H4 (cell line): ENCODE measurements at places on chromosomes 3 and 15. TPM values are rescaled to one million over a fixed set of nuclear protein-coding genes. Genes with fewer than 3 reads are reported as not detected.

DNA sequence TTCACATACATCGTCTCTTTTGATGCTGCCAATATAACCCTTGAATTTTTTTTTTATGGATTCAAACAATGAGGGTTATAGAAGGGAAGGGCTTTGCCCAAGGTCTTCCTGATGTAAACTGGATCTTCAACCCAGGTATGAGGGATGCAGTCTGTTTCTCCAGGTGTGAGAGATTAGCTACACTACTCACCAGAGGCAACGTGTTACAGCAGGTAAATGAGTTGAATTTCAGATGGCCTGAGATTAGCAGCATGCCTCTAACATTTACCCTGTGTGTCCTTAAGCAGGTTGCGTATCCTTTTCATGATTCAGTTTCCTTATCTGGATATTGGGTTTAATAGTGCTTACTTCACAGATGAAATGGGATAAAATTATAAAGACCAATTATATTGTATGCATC, 1.9 kb downstream of the RTP4 start:
- DNase-seq, result no peak

DNA sequence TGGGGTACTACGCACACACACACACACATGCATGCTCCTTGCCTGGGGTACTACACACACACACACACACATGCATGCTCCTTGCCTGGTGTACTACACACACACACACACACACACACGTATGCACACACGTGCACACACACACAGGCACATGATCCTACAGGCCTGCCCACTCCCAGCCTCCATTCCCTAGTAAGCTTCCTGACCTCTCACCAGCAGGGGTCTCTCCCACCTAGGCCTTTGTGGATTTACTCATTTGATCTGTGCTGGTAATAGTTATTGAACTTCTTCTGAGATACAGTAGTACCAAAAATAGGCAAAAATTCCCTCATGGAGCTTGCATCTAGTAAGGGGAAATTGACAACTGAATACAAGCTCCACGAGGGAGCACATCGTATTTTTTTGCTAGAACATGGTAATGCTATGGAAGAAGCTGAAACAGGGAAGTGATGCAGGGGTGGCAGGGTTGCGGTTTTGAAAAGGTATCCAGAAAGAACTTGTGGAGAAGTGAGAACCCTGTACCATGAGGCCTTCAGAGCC, 19.1 kb downstream of the TTC21A start:
- no peak for DNase-seq

- DNase-seq, result no peak
These were observed 172.0 kb upstream of the HES1 start for GRCh38 chr3:193963808-193964516.

DNA sequence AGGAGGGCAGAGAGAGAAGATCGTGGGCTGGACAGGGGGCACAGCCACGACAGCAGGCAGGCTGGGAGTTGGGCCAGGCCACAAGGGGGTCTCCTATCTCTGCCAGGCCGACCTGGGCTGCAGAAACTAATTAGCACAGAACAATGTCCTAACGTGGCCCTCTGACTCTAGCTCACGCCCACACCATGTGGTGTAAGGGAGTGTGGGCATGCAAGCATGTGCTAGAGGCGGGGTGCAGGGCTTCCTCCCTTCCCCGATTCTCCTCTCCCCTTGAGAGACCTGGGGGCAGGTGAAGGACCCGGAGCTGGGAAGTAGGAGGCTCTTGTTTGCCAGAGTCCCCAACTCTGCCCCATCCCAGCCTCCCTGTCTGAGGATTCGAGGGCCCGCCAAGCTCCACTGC, 65.5 kb downstream of the LINGO1 start:
- DNase-seq, result no peak

- DNase-seq, result no peak
These were observed 61.4 kb upstream of the LEKR1 start for GRCh38 chr3:156764751-156765150.

- no peak for DNase-seq
These were observed 1340.1 kb upstream of the EPHA6 start for GRCh38 chr3:95474338-95474737.

- no peak for DNase-seq
These were observed 318.9 kb upstream of the COL8A1 start for GRCh38 chr3:99319450-99319849.

The CCR9 gene
- not detected in 2 replicates for total RNA-seq

DNA sequence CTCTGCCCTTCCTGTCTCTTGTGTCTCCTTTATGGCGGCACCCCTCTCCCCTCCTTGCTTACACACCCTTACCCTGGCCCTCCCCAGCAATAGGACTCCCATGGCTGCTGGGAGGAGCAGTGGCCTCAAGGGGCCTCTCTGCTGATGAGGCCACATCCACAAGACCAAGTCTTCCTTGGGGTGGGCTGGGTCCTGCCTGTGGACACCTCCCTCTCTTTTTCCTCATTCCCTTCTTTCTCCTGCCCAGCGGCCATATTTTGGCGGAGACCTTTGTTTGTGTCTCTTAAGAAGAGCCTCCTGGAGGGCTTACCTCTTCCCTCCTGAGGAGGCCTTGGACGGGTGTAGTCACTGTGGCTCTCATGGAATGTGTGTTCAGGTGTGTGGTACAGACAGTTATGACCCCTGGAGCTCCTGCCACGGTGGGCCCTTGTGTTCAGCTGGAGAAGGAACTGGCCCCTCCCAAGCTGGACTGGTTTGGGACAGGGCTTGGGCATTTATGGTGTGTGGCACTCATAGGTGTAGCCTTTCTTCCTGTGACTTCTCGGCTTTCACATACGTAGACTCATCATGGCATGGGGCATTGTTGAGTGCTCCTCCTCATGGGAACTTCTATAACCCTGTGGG, 56.6 kb upstream of the APEH start:
- DNase-seq, result no peak

GRCh38 chr3:186152889-186153292, 44.0 kb upstream of the ETV5 start:
- DNase-seq, result no peak

DNA sequence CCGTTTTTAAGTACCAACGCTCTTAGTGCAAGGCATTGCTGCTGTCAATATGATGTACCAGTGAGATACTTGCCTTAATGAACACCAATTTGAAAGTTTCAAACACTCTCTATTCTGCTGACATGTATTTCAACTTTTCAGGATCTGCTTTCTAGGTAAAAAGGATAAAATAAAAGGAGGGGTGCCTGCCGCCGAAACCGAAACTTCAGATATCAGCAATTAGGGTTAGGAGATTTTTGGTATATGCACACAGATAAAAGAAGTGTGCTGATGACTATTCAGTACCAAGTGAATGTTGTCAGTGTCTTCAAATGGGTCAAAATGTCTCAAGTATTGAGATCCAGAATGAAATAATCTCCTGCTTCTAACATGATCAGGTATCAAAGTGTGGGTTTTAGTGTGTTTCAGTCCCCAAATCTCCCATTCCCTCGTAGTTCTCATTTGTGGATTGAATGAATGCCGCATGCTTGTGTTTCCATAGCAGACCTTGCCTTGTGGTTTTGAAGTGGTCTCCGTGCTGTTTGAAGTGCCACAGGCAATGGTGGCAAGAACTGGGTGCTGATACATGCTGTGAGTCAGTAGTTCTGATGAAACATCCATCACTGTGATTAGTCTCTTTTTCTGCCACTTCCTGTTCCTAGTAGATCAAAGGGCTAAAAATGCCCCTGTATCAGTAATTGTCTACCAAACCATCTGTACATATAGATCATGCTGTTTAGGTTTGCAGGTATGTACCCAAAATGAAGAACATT, 22.5 kb downstream of the CHST14 start:
- no peak for DNase-seq

GRCh38 chr3:191919491-191920026, 458.6 kb downstream of the PYDC2 start:
- no peak for DNase-seq

DNA sequence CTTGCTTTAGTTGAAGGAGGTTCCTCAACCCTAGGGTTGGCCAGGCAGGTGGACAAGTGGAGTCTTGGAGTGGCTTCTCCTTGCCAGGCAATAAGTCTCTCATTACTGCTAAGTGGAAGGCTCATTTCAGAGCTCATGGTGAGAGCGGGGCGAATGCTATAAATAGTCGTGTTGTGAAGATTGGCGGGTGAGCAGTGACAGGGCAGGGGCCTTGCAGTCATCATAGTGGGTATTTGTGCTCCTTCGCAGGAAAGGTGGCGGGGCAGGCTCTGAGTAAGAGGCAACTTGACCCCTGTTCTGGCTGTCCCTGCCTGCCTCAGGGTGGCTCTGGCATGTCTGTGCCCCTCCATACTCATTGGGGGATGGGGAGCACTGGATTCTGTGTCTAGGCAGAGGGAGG, 8.7 kb upstream of the GRM2 start:
- DNase-seq, result no peak

DNA sequence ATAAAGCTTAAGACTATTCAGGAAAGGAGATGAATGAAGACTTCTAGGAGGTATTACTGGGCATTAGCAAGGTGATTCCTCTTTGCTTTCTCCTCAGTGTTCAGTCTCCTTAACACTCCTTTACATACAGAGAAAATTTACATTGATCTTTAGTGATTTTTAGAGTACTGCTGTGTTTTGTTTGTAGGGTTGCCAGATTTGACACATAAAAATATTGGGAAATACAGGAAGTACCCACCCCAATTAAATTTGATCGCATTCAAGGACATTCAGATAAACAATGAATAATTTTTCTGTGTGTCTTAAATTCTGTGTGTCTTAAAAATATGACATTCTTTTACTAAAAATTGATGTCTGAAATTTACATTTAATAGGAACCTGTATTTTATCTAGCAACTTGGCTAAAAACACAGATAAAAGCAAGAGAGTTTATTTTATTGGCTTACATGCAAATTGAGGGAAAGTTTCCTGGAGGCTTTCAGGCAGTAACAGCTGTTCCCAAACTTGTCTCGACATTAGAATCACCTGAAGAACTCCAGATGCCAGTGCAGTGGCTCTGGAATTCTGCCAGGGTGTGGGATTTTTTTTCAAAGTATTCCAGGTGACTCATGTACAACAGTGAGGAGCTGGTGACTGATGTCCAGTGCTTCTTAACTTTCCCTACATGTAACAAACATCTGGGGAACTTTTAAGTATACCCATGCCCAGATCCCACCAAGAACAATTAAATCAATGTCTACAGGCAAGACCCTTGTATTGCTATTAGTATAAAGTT, 23.4 kb upstream of the PLOD2 start:
- peak; percentile 21 for DNase-seq

GRCh38 chr3:44184319-44184953, 57.2 kb upstream of the TOPAZ1 start:
- DNase-seq, result no peak

DNA sequence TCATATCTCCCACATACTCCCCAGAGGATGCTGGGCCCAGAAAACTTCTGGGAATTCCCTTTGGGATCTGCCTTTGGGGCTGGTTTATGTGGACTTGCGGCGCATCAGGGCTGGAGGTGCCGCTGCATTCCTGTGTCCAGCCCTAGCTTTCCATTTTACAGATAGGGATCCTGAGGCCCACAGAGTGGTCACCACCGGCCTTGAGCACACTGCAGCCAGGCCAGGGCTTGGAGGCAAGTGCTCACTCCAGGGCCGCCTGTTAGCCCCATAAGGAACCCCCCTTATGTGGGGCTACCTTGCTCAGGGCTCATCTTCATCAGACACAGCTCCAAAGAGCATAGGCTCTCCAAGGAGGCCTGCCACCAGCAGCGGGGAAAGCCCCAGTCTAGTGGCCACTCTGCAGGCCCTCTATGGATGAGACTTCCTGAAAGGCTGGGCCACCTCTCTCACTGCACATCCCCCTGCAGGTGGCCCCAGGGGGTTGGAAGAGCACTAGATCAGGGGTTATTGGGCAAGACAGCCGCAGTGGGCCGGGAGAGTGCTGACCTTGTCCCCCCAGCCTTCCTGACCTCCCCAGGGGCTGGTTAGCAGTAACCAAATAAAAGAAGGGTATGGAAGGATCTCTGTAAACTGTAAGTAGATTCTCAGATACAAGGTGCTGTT, 9.2 kb upstream of the ATP2B2 start:
- no peak for DNase-seq

The SPESP1 gene
- total RNA-seq, result not detected in 2 replicates

The ZBTB11 gene
- total RNA-seq, result 11.7 and 15.8 TPM in 2 replicates

The CCDC54 gene
- not detected in 2 replicates for total RNA-seq

The FGD5 gene
- total RNA-seq, result 0.17 TPM in 1 of 2 replicates, not detected in the other
